ENCODE measurements at places on chromosomes 6 and 20. TPM values are rescaled to one million over a fixed set of nuclear protein-coding genes. Genes with fewer than 3 reads are reported as not detected.

The COL10A1 gene
- total RNA-seq: 73.0 TPM

The LY6G5C gene
- total RNA-seq: 0.16 TPM

The CDH26 gene
- total RNA-seq: 0.49 TPM

The NFATC2 gene
- total RNA-seq: 1.8 TPM

The PNPLA1 gene
- total RNA-seq: not detected

The VGLL2 gene
- not detected for total RNA-seq

The CFB gene
- 13.5 TPM for total RNA-seq

The TFAP2D gene
- total RNA-seq: not detected

The SEMG1 gene
- total RNA-seq: not detected

The NOX3 gene
- not detected for total RNA-seq

The CD2AP gene
- 28.7 TPM for total RNA-seq

The PHACTR3 gene
- 5.2 TPM for total RNA-seq

The BPIFB2 gene
- total RNA-seq: not detected

The ABHD16B gene
- not detected for total RNA-seq

The NRN1 gene
- 117 TPM for total RNA-seq

The RAET1L gene
- total RNA-seq: not detected

The TRIM10 gene
- not detected for total RNA-seq

The ASIP gene
- 0.32 TPM for total RNA-seq

The CDC40 gene
- 16.0 TPM for total RNA-seq

The UNC5CL gene
- total RNA-seq: 0.12 TPM

The TREM1 gene
- not detected for total RNA-seq

The SAMD3 gene
- total RNA-seq: 0.65 TPM

The EGFL8 gene
- total RNA-seq: 0.97 TPM

The RSPH4A gene
- 0.97 TPM for total RNA-seq

The PCK1 gene
- not detected for total RNA-seq

The MYCT1 gene
- total RNA-seq: 0.16 TPM

The TP53TG5 gene
- total RNA-seq: not detected

The PACRG gene
- 1.6 TPM for total RNA-seq

The NINL gene
- 10.6 TPM for total RNA-seq

The NKX2-2 gene
- not detected for total RNA-seq

The C20orf141 gene
- not detected for total RNA-seq

The CST1 gene
- not detected for total RNA-seq

The LAMA5 gene
- total RNA-seq: 12.8 TPM

The DOK5 gene
- 21.3 TPM for total RNA-seq

The ZSWIM1 gene
- 13.5 TPM for total RNA-seq

The CGA gene
- total RNA-seq: not detected

The ZC3H12D gene
- total RNA-seq: 0.24 TPM

The CALHM4 gene
- not detected for total RNA-seq

The MARCKS gene
- total RNA-seq: 342 TPM

The MUCL3 gene
- not detected for total RNA-seq

The BPI gene
- total RNA-seq: not detected

The KCNQ2 gene
- total RNA-seq: not detected

The CLIC5 gene
- 0.16 TPM for total RNA-seq

The DCBLD1 gene
- total RNA-seq: 17.9 TPM

The CDH22 gene
- total RNA-seq: not detected

The FOXQ1 gene
- total RNA-seq: 1.5 TPM
